ENCODE measurements at places on chromosomes 13 and 19.

- DNase-seq = no peak
Observed at GRCh38 chr19:45025264-45025663, 13.6 kb upstream of the CLASRP start.

- no peak for DNase-seq
Observed at GRCh38 chr13:26344980-26345379, 91.1 kb downstream of the CDK8 start.

DNA sequence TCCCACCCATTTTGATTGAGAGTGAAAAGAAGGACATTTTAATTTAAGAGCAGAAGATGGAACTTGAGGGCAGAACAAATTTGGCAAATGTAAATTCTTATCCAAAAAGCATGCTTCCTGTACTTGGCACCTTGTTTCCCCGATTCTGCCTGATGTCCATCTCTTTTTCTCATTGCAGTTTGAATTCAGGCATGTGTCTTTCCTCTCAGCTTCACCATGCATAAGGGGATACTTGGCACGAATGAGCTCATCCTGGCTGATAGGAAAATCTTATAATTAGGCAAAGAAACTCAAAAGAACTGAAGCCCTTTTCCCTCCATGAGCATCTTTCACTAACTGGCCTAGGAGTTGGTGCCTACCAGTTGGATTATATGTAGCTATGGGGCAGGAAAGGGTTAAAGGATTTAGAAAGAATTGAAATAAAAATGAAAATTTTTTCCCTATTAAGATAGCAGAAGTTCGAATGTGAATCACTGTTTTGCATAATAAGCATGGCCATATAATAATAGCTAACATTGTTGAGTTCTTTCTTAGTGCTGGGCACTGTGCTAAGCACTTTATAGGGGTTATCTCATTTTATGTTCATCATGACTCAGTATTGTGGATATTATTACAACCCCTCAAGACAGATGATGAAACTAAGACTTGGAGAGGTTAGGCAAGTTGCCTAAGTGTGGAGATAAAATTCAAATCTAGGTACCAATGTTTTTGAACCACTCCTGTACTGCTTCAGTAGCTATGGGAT, 386.6 kb downstream of the KCNRG start:
- no peak for DNase-seq

DNA sequence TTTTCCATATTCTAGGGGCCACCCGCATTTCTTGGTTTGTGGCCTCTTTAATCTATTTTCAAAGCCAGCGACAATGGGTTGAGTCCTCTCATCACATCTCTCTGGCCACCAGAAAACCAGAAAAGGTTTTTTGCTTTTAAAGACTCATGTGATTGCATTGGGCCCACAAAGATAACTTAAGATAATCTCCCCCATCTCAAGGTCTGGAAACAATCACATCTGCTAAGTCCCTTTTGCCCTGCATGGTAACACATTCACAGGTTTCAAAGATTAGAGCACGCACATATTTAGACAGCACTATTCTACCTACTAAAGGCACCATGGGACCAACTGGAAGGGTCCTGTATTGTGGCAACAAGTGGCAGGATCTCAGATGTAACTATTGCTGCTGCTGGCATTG, 147.0 kb upstream of the MIR17HG start:
- DNase-seq = no peak

- no peak for DNase-seq
Observed at GRCh38 chr19:55084416-55084815, 8.7 kb downstream of the EPS8L1 start.

DNA sequence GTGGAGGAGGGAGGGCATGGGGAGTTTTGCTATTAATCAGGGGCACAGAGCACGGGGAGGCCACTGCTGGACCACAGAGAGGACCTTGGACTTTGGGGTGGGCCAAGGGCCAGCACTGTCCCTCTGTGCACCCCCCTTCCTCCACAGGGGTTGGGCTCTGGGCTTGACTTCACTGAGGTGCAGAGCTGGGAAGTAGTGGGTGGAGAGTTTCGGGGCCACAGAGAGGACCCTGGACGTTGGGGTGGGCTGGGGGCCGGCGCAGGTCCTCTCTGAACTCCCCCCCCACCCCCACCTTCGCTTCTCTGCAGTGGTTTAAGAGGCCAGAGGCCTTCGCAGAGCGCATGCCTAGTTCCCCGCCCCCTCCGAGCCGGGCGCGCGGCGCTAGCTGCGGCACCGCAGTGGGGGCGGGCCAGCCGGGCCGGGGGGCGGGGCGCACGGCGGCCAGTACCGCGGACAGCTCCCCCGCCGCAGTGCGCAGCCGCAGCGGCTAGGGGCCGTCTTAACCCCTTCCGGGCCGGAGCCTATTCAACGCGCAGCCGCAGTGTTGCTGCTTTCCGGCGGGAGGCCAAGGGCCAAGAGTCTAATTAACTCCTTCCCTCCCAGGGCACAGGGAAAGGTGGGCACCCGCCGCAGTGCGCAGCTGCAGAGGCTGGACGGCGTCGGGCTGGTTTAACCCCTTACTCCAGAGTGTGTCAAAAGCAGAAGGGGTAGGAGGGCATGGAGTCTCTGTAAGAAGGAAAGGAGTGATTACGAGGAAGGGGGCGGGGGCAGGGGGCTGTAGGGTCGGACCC, 3.7 kb downstream of the KCNC3 start:
- DNase-seq = no peak

GRCh38 chr13:70756088-70756487, 647.8 kb upstream of the KLHL1 start:
- DNase-seq = no peak

- no peak for DNase-seq
Observed at GRCh38 chr13:35917252-35917941, 213.8 kb downstream of the DCLK1 start.

- no peak for DNase-seq
Observed at GRCh38 chr19:17455308-17456123, 5.2 kb downstream of the NXNL1 start.

DNA sequence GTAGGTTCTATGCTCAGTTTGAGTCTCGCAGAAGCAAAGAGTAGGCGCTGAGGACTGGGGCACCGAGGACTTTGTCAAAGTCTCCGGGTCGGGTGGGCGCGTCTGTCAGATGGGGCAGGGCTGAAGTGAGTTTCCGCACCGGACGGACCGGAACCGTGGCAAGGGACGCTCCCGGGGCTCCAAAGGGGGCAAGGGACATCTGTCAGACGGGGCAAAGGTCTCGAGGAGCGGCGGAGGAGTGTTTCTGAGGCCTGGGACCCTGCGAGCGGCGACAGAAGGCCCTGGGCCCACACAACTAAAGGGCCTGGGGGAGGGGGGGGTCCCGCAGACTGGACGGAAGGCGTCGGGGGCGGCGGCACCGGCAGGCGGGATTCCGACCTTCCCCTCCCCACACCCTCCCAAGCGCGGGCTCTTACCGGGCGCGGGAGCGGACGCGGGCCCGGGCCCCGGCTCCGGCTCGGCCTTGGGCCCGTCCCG, 13.3 kb upstream of the AKAP8L start:
- DNase-seq = no peak

GRCh38 chr19:33143897-33144405, 12.0 kb downstream of the WDR88 start:
- DNase-seq = peak; percentile 39

GRCh38 chr13:43041369-43041921, 18.1 kb downstream of the DNAJC15 start:
- DNase-seq = no peak

DNA sequence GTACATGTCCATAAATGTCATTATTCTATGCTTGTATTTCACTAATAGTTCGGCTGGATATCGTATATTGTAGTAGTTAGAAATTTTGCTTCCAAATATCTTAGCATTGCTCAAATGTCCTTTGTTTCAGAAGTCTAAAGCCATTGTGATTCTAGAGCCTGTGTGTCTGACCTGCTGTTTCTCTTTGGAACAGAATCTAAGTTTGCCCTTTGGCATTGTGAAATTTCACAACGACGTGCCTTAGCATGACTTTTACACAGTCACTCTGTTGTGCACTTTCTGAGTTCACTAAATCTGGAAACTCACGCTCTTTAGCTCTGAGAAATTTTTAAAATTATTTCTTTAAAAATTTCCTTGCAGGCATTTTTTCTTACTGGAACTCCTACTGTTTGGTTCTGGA, 152.2 kb downstream of the TBC1D4 start:
- DNase-seq = no peak

DNA sequence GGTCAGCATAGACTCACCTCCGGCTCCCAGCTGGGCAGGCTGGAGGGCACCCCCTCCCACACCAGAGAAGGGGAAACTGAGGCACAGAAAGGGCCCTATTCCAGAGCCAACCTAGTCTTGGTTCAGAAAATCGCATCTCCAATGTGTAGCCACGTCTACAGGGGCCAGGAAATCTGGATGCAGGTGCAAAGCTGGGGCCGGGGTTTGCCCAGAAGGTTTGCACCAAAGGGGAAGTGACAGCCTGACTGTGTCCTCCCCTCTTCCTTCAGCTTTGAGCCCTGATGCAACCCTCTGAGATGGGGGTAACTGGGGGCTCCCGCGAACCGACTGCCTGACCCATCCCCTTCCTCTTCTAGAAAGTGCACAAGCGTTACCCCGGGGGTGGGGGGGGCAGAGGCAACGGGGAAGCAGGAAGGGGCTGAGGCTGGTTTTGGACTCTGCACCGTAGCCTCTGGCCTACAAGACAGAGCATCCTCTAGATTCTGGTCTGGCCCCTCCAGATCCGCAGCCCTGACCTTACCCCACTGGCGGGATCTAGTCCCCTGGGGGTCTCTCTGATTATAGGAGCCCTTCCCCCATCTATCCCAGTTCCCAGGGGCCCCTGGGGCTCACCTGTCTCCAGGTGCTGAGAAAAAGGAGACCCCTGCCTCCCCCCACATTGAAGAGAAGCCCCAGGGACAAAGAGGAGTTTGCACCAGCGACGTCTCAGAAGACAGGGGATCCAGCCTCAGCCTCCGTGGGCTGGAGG, 1.1 kb upstream of the ONECUT3 start:
- no peak for DNase-seq

- peak; percentile 17 for DNase-seq
Observed at GRCh38 chr13:100234524-100235136, 145.7 kb downstream of the PCCA start.

- DNase-seq = no peak
Observed at GRCh38 chr19:1417681-1418495, 10.5 kb downstream of the DAZAP1 start.

DNA sequence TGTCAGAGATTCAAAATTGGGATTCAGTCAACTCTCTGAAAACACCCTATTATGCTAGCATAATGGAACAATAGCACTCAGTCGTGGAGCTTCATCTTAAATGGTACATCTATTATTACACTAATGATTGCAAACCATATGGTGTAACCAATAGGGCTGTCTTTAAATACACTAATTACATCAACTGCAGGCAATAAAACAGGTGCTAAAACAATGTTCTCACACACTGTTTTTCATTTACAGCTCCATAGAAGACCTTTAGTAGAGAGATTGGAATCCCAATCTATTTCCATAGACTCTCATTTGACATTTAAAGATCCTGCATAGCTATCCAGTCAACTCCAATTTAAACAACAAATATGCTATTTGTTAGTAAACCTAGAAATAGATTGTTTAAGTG, 1917.4 kb downstream of the OLFM4 start:
- DNase-seq = no peak

DNA sequence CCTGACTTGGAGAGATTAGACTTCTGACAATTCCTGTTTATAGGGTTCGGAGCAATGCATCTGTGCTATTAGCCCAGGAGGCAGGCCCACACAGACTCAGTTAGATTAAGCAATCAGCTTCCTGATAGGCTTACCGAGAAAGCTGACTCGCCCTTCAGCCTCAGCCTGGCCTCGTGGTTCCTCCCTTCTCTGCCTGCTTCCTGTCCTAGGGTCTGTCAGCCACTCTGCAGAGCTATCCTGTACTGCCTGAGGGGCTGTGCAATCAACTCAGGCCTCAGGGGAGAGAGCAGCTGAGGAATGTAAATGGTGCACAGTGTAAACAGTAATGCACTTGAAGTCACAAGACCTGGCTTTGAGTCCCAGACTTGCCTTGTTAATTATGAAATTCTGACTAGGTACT, 30.7 kb downstream of the HTR2A start:
- no peak for DNase-seq

DNA sequence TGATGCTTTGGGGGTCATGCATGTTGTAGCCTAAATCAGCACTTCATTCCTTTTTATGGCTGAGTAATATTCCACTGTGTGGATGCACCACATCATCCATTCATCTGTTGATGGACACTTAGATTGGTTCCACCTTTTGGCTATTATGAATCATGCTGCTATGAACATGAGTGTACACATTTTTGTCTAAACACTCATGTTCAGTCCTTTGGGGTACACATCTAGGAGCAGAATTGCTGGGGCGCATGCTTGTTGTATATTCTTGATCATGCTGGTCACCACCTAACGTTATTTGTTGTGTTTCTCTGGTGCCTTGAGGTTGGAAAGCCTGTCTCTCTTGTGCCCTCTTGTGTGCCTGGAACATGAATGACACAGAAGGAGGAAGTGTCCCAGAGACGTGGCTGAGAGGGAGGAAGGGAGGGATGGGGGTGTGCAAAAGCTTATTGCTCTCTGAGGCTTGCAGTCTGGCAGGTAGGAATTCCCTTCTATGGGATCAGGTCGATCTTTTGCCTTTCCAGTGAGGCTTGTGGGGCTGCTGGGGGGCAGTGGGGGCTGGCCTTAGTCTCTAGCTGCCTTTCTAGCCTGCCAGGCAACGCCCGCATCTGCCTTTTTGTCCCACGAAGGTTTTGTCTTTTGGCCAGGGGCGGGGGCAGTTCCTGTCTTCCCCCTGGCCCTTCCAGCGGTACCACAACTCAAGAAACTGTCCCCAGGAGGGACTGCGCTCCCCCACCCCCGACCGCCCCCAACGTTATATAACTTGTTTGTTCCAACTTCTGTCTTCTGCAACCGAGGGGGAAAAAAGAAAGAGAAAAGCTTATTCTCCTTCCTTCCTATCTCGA, 7.6 kb downstream of the KLHL26 start:
- no peak for DNase-seq

- no peak for DNase-seq
Observed at GRCh38 chr19:50646074-50646807, 3.0 kb upstream of the C19orf81 start.

DNA sequence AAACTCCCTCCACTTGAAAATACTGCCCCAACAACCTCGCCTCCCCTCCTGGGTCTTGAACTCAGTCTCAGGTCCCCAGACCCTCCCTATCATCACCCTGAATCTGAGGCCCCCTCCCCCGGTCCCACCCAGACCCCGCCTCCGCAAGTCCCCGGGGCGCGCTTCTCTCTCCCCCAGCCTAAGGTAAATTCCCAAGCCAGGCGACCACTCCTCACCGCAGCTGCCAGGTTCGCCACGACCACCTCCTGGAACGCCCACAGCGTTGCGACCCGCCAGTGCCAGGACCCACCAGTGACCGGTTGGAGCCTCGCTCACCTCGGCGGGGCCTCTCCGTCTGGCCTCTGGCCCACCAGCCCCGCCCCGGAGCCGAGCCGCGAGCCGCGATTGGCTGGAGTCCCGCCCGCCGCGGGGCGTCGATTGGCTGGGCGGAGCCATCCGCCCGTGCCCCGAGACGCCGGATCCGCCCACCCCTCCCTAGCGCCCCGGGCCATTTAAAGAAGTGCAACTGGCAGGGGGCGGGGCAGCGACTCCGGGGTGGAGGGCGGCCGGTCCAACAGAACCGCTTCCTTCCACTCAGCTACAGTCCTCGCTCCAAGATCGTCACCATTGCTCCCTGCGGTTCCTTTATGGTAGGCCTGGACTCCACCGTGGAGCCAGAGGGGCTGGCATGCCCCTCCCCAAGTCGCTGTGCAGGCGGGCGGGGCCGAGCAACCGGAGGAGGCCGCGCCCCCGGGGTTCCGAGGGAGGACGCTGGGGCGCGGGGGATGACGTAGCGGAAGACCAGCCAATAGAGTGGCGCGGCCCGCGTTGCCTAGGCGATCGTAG, at the start of gene SERTAD3:
Gene SERTAD3, minus strand, starts transcription at position 336 of the 825 bp plus-strand sequence. CDS start 2,255 bp downstream, outside the sequence.
- peak; percentile 97 for DNase-seq

All from left kidney (tissue), 8 donors.